CD8-positive, alpha-beta memory T cell (primary cell): ENCODE measurements at places on chromosomes 12 and 14. TPM values are rescaled to one million over a fixed set of nuclear protein-coding genes. Genes with fewer than 3 reads are reported as not detected.

- H3K36me3 ChIP-seq = no peaks in the 10 kb centered on the region
- no peak for DNase-seq
- no peak overlapping the region for H3K27ac ChIP-seq
- H3K4me1 ChIP-seq = no peaks in the 10 kb centered on the region
Measured at GRCh38 chr14:86057018-86057667, 527.2 kb downstream of the FLRT2 start.

CPNE6 gene
- total RNA-seq = not detected

DNA sequence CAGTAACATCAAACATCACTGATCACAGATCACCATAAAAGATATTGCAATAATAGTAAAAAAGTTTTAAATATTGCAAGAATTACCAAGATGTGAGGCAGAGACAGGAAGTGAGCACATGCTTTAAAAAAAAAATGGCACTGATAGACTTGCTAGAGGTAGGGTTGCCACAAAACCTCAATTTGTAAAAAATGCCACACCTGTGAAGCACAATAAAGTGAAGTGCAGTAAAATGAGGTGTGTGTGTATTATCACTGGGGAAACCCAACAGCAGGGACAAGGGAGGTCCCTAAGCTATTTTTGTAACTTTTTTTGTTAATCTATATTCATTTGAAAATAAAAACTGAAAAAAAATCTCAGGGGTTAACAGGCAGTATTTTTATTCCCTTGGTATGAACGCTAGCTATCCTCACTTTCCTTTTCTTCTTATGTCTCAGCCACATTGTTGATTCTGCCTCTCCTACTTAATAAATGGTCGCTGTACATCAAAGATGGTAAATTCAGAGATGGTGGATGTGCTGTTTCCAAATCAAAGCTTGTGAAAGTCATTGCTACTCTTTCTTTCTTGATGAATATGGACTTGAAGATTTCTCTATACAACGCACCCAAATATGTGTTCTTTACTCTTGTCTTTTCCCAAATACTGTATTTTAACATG lies 14.0 kb upstream of the KLRD1 start:
- H3K4me3 ChIP-seq = no peak overlapping the region
- peak; percentile 81 for DNase-seq
- H3K4me1 ChIP-seq = peaks cover 30% of the 10 kb centered on the region
- no peak overlapping the region for H3K27ac ChIP-seq
- no peaks in the 10 kb centered on the region for H3K36me3 ChIP-seq

DNA sequence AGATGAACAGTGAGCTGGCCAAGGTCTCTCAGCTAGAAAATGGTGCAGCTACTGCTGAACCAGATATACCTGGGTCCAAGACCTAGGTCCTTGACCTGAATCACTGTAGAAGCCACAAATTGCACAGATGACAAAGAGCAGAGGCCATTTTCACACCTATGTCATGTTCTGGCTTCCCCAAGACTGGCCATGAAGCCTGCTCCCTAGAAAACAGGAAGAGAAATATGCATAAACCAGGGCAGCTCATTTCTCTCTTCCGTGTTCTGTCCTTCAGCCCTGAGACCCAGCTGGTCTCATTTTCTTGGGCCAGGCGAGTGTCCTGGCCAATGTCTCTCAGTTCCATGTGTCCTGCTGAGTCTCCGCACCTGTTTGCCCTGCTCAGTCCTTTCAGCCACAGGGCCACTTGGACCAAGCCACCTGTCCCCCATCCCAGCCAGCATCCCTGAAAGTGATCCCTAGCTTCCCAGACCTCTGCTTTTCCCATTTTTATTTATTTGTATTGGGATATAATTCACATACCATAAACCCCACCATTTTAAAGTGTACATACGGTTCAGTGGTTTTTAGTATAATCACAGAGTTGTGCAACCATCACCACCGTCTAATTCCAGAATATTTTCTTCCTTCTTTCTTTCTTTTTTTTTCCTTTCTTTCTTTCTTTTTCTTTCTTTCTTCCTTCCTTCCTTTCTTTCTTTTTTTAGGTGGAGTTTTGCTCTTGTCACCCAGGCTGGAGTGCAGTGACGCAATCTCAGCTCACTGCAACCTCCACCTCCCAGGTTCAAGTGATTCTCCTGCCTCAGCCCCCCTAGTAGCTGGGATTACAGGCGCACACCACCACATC lies 27.0 kb downstream of the P2RX7 start:
- no peaks in the 10 kb centered on the region for H3K27me3 ChIP-seq
- DNase-seq = no peak
- no peaks in the 10 kb centered on the region for H3K36me3 ChIP-seq
- no peak overlapping the region for H3K27ac ChIP-seq

ZNF26 gene
- 15.5 TPM for total RNA-seq

DNA sequence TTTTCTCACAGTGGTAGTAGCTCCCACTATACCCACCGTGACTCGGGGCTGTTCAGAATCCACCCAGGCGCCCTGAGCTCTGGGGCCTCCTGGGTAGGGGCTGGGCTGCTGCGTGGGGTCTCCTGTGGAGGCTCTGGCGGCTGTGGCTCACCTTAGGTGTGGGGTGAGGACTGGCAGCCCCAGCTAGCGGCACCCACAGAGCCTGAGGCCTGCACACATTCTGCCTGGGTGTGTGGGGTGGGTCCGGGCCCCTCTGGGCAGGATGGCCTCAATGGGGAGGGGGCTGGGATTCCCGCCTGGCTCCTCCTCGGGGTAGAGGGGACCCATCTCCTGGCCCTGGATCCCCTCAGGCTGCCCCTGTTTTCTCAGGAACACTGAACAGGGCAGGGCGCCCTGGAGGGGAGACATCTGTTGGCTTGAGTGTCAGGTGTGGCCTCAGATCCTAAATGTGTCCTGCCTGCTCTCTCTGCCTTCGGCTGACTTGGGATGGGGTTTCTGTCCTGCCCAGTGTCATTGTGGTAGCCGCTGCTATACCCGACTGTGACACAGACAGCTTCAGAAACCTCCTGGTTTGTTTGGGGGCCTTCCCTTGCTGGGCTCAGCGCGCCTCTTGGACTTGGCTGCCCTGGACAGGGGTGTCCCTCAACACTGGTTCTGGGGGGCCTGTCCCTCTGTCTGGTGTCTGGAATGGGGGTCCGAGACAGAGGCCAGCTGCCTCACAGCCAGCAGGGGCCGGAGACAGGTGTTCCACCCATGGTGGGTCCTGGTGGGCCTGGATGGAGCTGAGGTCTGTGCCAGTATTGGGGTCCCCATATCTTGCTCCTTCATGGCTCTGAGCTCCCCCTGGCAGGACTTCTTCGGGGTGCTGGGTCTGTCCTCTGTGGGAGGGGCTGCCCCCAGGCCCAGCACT lies 354.9 kb downstream of the TMEM121 start:
- H3K36me3 ChIP-seq = no peaks in the 10 kb centered on the region
- H3K4me3 ChIP-seq = no peak overlapping the region
- no peaks in the 10 kb centered on the region for H3K4me1 ChIP-seq
- DNase-seq = peak; percentile 0
- no peaks in the 10 kb centered on the region for H3K27me3 ChIP-seq

TCL1A gene
- not detected for total RNA-seq

DNA sequence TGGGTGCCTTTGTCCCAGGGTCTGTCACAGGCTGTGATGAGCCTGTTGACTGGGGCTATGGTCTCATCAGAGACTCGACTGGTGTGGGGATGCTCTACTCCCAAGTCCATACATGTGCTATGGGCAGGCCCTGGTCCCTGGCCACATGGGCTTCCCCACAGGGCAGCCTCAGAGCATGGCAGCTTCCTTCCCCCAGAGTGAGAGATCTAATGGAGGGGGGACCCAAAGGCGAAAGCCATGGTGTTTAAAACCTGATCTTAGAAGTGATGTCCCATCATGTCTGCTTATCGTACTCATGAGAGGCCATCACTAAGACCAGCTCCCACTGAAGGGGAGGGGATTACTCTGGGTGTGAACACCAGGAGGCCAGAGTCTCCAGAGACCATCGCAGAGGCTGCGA lies 279.0 kb upstream of the RTL1 start:
- no peak for DNase-seq
- H3K27me3 ChIP-seq = no peaks in the 10 kb centered on the region
- no peaks in the 10 kb centered on the region for H3K36me3 ChIP-seq
- no peak overlapping the region for H3K27ac ChIP-seq

DNA sequence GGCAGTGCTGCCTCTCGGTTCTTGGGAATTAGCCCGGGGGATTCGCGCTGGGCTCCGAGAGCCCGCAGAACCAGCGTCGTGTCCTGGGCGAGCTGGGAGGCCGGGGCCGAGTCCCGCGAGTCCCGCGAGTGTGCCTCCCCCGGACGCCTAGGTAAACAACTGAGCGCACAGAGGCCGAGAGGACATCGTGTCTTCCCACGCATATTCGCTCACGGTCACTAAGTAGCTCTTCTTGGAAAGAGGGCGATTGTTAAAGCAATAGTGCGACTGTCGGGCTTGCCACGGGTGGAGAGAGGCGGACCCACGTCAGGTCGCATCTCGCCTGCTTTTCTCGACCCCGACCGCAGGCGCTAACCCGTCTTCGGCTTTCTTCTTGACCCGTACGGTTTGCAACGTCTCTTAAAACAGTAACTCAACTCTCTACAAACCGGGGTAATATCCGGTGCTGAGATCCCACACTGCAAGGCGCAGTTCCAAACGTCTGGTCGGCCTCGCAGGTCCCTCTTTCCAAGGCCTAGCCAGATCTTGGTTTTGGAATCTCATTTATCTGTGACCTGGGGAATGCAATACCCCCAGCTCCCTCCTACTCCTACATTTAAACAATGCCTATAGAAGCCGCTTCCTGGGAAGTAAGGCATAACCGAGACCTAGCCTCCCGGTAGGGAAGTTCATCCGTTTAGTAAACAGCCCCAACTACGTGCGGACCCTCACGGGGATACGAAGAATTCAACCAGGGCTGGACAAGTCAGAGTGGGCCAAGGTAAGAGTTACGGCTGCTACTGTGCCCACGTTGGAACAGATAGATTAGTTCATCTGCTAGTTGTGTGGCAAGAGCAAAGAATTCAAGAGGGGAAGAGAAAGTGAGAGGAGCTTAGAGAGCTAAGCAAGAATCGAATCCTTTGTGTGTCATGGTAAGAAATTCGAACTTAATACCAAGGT lies 736 bp upstream of the PHLDA1 start:
- H3K36me3 ChIP-seq = no peaks in the 10 kb centered on the region
- H3K4me1 ChIP-seq = peaks cover 19% of the 10 kb centered on the region
- no peaks in the 10 kb centered on the region for H3K27me3 ChIP-seq
- H3K4me3 ChIP-seq = peak overlapping the region; percentile 83
- H3K27ac ChIP-seq = peak overlapping the region; percentile 86

NOVA1 gene
- total RNA-seq = not detected

KCNH3 gene
- 2.5 TPM for total RNA-seq
